H9 (cell line): ENCODE measurements at places on chromosomes 11 and 22. TPM values are rescaled to one million over a fixed set of nuclear protein-coding genes. Genes with fewer than 3 reads are reported as not detected.

GRCh38 chr11:108703916-108704315, 39.0 kb downstream of the DDX10 start:
- no peak for DNase-seq

- no peak for DNase-seq
Observed at GRCh38 chr11:6505577-6506240, 8.6 kb downstream of the DNHD1 start.

- DNase-seq, result peak; percentile 67
Observed at GRCh38 chr11:45180179-45180847, 33.9 kb downstream of the PRDM11 start.

OR5B2 gene
- total RNA-seq, result not detected in 2 replicates

- no peak for DNase-seq
Observed at GRCh38 chr22:48872271-48873190, 955.1 kb downstream of the BRD1 start.

OR51B5 gene
- not detected in 2 replicates for total RNA-seq
